ENCODE measurements at places on chromosomes 16 and 17.

GRCh38 chr17:17934806-17935205, 37.4 kb downstream of the TOM1L2 start:
- no peak for DNase-seq

DNA sequence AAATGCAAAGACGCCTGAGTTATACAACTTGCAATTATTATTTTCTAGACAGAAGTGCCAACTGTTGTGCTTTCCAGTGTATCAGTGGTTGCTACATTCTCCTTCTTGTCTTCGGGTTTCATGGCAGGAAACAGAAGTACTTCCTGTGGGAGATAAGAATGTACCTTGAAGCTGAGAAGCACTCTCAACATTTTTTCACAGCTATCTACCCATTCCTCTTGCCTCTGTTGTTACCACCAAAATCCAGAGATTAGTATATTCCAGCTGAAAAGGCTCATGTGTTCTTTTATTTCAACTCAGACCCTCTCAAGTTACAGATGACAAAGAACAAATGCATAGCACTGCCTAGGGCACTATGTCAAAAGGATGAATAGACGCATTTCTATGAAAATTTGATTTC, 4.8 kb upstream of the ADAT1 start:
- no peak for DNase-seq

DNA sequence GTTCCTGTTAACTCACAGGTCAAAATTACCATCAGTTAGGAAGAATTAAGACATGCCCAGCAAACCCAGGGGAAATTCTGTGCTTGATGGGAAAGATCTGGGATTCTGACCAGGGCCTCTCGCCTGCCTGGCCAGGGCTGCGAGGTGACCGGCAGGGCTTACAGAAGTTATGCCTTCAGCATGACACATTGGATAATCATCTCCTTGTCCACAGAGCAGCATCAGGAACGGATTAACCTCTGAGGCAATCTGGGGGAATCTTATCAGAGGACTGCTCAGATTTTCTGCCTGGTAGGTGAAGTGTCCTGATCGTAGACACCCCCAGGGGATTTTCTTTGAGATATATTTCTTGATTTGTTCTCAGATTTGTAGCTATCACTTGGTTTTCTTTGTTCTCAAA, 172.5 kb downstream of the HS3ST3A1 start:
- no peak for DNase-seq

- no peak for DNase-seq
Observed at GRCh38 chr17:75398279-75398678, 7.2 kb downstream of the GRB2 start.

DNA sequence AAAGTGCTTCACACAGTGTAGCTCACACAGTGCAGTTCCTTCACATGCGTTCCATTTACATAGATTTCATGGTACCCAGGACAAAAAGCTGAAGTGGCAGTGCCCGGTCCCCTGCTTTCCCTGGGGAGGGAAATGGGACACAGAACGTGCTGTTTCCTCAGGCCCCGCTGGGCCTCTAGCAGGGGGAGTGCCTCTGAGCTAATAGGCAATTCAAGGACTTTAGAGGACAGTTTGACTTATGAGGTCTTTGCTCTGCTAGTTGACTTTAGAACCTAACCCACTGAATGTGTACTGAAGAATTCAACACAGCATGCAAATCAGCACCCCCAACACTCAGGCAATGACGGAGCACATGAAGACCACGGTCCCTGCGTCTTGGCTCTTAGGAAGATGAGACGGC, 6.8 kb downstream of the CDIP1 start:
- DNase-seq: no peak

DNA sequence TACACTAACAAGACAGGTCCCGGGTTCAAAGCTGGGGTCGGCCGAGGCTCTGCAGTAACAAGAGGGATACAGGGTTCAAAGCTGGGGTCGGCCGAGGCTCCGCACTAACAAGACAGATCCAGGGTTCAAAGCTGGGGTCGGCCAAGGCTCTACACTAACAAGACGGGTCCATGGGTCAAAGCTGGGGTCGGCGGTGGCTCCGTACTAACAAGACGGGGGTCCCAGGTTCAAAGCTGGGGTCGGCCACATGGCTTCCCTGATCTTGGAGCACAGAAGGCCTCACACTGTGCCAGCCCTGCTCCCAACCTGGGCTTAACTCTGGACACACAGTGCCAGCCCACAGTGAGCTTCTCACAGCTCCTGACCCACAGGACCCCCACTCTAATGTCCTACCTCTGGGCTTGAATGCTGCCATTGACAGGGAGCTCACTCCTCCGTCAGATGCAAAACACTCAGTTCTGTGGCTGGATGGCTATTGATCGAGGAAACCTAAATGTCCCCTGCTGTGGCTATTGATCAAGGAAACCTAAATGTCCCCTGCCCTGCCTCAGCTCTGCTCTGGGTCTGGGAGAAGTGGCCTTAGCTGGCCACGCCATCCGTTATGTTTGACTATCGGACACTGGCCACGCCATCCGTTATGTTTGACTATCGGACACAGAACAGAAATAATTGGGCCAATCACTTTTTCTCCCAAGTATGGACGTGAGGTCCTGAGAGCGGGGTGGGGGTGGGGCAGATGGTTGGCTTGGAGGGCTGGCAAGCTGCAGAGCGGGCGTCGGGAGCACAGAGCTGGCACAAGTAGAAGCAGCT, 54.6 kb upstream of the DOC2B start:
- no peak for DNase-seq

GRCh38 chr16:2392025-2392424, 37.2 kb upstream of the CCNF start:
- no peak for DNase-seq

DNA sequence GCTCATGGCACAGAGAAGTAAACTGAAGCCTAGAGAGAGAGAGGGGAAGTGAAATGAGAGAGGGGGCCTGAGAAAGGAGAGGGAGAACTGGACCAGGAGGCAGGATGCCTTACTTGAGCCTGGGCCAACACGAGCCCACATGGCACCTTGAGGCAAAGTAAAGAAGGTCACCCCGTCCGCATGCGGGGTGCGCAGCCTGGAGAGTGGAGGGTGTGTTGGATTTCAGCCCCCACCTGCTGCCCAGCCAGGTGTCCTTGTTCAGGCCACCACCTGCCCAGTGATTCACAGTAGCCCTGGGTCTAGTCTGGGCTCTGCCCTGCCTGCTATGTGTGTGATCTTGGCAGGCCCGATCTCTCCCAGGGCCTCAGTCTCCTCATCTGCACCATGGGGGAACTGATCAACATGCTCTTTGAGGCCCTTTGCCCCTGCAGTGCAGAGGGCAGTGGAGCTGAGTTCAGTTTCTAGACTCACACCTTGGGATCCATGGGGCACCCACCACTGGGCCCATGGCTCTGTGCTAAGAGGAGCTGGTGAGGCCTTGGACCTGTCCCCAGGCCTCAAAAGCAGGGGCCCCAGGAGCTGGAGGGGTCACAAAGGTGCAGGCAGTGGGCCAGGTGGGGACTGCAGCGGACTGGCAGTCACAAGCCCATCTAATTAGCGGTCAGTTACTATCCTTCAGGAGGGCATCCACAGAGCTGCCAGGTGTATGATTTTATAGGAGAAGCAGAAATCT, 9.8 kb upstream of the DRC7 start:
- no peak for DNase-seq
